ENCODE measurements at places on chromosomes 16 and 17.
A peak's percentile ranks its signal among the peaks of the same experiment; 100 is the strongest.

DNA sequence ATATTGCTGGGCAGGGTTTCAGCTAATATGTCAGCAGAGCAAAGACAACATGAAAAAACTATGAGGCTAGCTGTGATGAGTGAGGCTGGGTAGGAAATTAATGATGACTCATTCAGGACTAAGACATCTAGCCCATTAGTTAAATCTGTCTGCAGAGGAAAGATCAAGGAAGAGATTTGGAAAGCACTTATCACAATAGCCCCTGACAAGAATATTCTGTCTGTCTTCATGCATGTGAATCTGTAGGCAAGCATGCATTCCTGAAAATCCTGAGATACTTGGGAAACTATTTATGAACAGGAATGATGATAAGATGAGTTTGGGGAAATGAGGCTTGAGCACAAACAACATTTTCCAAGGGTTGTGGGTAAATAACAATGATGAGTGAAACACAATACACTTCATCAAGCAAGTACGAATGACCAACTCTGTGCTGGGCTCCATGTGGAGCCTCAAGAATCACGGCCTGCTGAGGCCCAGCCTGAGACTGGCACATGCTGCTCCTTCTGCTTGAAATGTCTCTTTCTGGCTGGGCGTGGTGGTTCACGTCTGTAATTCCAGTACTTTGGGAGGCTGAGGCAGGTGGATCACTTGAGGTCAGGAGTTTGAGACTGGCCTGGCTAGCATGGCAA is 96.5 kb upstream of the ASIC2 start:
- no peak for DNase-seq
- H3K27me3 ChIP-seq, result no peaks in the 10 kb centered on the region
- no peak overlapping the region for H3K27ac ChIP-seq
- no peak overlapping the region for H3K4me3 ChIP-seq

- no peaks in the 10 kb centered on the region for H3K27me3 ChIP-seq
- no peak for DNase-seq
- no peak overlapping the region for H3K27ac ChIP-seq
- peaks cover 3% of the 10 kb centered on the region for H3K4me1 ChIP-seq
- no peak overlapping the region for H3K4me3 ChIP-seq
Measured at GRCh38 chr16:12410837-12411490, 392.7 kb downstream of the CPPED1 start.

- no peak for DNase-seq
- H3K4me1 ChIP-seq, result peaks cover 51% of the 10 kb centered on the region
- no peaks in the 10 kb centered on the region for H3K27me3 ChIP-seq
- peaks cover 39% of the 10 kb centered on the region for H3K36me3 ChIP-seq
Measured at GRCh38 chr17:65022751-65023700, 33.5 kb downstream of the GNA13 start.

- H3K36me3 ChIP-seq, result peaks cover 7% of the 10 kb centered on the region
- DNase-seq, result no peak
Measured at GRCh38 chr17:82294064-82294773, 20.7 kb upstream of the CSNK1D start.

- peak overlapping the region; percentile 39 for H3K27ac ChIP-seq
- H3K36me3 ChIP-seq, result peaks cover 30% of the 10 kb centered on the region
- H3K27me3 ChIP-seq, result no peaks in the 10 kb centered on the region
- DNase-seq, result no peak
- H3K4me1 ChIP-seq, result no peaks in the 10 kb centered on the region
Measured at GRCh38 chr16:89277641-89278341, 60.3 kb downstream of the ZNF778 start.

DNA sequence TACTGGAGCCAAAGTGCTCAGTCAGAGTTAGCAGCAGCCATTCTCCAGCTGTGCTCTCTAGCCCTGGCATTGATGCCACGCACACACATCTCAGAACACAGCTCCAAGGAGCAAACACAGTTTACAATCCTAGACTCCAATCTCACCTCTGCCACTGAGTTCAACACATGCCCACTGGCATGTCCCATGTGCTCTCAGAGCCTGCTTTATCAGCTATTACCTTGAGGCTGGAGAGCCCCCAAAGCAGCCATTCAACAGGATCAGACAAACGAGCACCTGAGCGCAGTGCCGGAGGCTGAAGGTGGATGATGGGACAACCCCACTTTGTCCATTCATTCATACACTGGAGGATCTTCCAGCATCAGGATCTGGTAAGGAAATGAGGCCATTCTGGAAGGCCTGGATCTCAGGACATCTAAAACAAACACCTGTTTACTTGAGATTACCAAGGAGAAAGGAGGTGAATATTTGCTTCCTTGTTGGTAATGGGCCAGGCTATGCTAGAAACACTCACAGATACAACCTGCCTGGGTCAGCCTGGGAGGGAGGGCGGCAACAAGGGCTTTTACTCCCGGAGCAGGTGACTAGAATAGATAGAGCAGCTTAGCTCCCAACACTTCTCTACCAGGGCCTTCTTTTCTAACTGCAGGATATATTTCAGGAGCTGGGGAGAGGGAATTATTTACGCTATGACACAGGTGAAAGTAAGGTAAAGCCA is 25.4 kb downstream of the RANBP10 start:
- H3K36me3 ChIP-seq, result peaks cover 13% of the 10 kb centered on the region
- peaks cover 25% of the 10 kb centered on the region for H3K4me1 ChIP-seq
- H3K4me3 ChIP-seq, result no peak overlapping the region
- peak overlapping the region; percentile 87 for H3K27ac ChIP-seq
- no peak for DNase-seq

DNA sequence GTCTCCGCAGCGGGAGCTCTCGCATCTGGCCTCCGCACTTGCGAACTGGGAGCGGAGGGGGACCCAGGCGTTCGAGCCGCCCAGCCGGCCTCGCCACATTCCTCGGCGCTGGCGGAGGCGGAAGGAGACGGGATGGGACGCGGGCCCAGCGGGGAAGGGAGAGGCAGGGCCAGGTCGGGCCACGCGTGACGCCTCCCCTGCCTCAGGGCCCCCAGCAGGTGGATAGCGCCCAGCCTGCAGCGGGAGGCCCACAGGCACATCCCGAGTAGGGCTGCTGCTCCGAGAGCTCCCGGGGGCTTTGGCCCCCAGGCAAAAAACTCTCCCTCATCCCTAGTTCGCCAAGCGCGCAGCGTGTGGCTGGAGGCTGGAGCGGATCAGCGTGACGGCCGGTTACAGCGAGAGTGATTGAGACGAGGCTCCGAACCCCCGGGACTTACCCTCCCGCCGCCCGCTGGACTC is 800 bp downstream of the PLEKHH3 start:
- no peaks in the 10 kb centered on the region for H3K36me3 ChIP-seq
- H3K27me3 ChIP-seq, result peaks cover 43% of the 10 kb centered on the region
- peaks cover 53% of the 10 kb centered on the region for H3K4me1 ChIP-seq
- DNase-seq, result no peak
- peak overlapping the region; percentile 69 for H3K4me3 ChIP-seq

DNA sequence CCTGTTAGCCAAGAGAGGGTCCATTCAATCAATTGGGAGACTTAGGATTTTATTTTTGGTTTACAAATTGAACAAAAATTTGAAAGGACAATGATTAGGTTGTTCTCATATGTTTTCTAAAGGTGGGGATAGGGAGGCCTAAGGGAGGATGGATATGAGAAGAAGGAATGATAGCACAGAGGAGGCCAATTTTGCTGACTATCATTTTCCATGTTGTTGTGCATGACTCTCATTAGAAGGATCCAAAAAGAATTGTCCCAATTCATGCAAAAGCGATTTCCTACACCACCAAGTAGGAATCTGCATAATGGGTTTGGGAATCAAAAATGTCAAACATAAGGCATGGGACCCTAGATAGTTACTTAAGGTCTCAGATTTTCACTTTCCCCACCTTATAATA is 524.8 kb downstream of the KIF2B start:
- DNase-seq, result no peak
- no peak overlapping the region for H3K27ac ChIP-seq
- no peaks in the 10 kb centered on the region for H3K36me3 ChIP-seq
- H3K4me3 ChIP-seq, result no peak overlapping the region
- no peaks in the 10 kb centered on the region for H3K27me3 ChIP-seq
- H3K4me1 ChIP-seq, result no peaks in the 10 kb centered on the region

DNA sequence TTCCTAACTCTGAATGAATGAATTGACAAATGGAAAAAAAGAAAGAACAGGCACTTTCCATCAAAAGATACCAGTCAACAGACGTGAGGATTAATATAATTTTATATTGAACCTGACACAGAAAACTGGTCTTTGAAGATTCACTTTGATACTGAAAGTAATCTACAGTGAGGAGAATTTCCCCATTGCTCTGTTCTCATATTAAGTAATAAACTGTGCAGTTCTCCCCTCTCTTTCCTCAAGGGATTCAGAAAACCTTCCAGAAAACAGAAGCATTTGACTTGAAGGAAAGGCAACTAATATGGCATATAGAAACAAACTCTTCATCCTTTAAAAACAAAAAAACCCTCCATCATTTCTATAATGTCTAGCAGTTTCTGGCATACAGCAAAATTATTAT is 2.2 kb downstream of the TEX2 start:
- H3K4me3 ChIP-seq, result peak overlapping the region; percentile 20
- H3K4me1 ChIP-seq, result peaks cover 27% of the 10 kb centered on the region
- no peaks in the 10 kb centered on the region for H3K36me3 ChIP-seq
- peaks cover 5% of the 10 kb centered on the region for H3K27me3 ChIP-seq

DNA sequence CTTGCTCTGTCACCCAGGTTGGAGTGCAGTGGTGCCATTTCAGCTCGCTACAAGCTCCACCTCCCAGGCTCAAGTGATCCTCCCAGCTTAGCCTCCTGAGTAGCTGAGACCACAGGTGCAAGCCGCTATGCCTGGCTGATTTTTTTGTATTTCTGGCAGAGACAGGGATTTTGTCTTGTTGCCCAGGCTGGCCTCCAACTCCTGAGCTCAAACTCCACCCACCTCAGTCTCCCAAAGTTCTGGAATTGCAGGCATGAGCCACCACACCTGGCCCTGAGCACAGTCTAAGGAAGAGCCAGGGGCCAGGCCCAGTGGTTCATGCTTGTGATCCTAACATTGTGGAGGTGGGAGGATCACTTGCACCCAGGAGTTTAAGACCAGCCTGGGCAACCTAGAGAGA is 21.8 kb upstream of the BCO1 start:
- no peaks in the 10 kb centered on the region for H3K36me3 ChIP-seq
- no peak overlapping the region for H3K4me3 ChIP-seq
- H3K27me3 ChIP-seq, result peaks cover 3% of the 10 kb centered on the region

- no peak overlapping the region for H3K4me3 ChIP-seq
- peak; percentile 82 for DNase-seq
- no peaks in the 10 kb centered on the region for H3K4me1 ChIP-seq
- no peak overlapping the region for H3K27ac ChIP-seq
Measured at GRCh38 chr17:48074322-48075081, 26.3 kb downstream of the NFE2L1 start.

GRCh38 chr17:29125651-29126050 is 54.5 kb downstream of the MYO18A start:
- H3K36me3 ChIP-seq, result peaks cover 3% of the 10 kb centered on the region
- no peaks in the 10 kb centered on the region for H3K27me3 ChIP-seq

DNA sequence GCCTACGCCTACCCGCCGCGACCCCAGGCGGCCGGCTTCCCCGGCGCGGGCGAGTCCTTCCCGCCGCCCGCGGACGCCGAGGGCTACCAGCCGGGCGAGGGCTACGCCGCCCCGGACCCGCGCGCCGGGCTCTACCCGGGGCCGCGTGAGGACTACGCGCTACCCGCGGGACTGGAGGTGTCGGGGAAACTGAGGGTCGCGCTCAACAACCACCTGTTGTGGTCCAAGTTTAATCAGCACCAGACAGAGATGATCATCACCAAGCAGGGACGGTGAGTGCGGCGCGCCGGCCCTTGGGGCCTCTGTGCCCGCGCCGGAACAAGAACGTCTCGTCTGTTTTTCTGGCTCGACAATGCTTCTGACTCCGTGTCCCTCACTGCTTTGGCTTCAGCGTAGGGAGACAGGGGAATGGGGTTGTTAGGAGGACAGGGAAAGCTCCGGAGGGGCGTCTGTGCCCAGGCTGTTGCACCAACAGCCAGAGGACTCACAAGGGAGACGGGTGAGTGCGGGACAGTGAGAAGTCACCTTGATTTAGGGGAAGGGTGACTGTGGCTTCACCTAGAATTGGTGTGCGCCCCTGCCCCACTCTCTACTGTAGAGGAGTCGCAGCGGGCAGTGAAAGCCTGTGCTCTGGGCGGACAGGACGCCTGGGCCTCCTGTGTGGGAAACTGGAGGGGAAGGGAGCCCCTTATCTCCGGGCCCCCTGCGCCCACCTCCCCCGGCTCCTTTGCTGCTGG is 806 bp downstream of the TBX21 start:
- DNase-seq, result peak; percentile 46
- H3K27me3 ChIP-seq, result no peaks in the 10 kb centered on the region
- H3K36me3 ChIP-seq, result peaks cover 13% of the 10 kb centered on the region
- peak overlapping the region; percentile 90 for H3K27ac ChIP-seq
- peaks cover 78% of the 10 kb centered on the region for H3K4me1 ChIP-seq

DNA sequence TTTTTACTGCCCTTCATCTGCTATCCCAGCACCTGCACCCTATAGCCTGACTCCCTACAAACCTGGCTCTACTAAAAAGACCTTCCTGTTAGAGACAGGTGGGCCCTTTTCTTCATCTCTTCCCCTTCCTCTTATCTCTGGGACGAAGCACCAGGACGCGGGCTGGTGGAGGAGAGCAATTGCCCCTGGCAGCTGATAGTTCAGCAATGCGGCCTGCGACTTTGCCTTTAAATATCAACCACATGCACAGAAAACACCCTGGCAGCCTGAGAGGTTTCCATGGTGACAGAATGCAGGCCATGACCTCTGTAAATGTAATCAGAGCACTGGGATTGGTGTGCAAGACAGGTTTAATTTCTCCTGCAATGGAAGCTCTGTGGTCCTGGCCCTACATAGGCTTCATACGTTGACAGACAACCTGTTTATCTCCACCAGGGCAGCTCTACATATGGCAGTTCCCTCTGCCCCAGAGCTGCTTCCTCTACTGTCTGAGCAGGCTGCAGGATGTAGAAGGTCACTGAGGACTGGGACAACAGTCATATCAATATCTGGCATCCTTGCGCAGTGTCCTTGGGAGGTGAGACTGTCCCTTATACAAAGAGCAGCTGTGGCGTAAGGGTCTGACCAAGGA is 10.0 kb upstream of the SKAP1 start:
- peaks cover 95% of the 10 kb centered on the region for H3K4me1 ChIP-seq
- peak overlapping the region; percentile 93 for H3K27ac ChIP-seq
- peaks cover 37% of the 10 kb centered on the region for H3K36me3 ChIP-seq
- DNase-seq, result peak; percentile 72
- H3K27me3 ChIP-seq, result no peaks in the 10 kb centered on the region

- H3K27me3 ChIP-seq, result no peaks in the 10 kb centered on the region
- H3K36me3 ChIP-seq, result peaks cover 4% of the 10 kb centered on the region
- DNase-seq, result peak; percentile 45
- peak overlapping the region; percentile 72 for H3K4me3 ChIP-seq
- H3K4me1 ChIP-seq, result no peaks in the 10 kb centered on the region
- peak overlapping the region; percentile 79 for H3K27ac ChIP-seq
Measured at GRCh38 chr17:7883781-7884386, 4.7 kb upstream of the CHD3 start.

- H3K4me3 ChIP-seq, result peak overlapping the region; percentile 82
- H3K4me1 ChIP-seq, result peaks cover 11% of the 10 kb centered on the region
- peak; percentile 92 for DNase-seq
Measured at GRCh38 chr16:57984443-57985203, 13.7 kb upstream of the CNGB1 start.

DNA sequence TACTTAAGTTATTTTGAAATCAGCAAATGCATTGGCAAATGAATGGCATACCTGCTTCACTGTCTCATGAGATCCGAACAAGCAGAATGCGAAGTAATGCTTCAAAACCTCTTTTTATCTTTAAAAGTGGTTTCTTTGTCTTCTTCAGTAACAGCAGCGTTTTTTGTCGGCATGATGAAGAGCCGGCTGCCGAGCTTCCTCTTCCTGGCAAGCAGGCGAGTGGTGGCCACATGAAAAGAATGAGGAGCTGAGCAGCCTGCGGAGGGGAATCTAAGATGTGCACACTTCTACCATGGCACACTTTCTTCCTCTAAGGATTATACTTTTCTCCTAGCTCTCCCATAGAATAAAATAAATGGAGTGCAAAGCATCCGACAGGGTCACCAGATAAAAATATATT is 42.4 kb upstream of the AKTIP start:
- peak overlapping the region; percentile 56 for H3K27ac ChIP-seq
- H3K27me3 ChIP-seq, result peaks cover 27% of the 10 kb centered on the region
- peaks cover 55% of the 10 kb centered on the region for H3K4me1 ChIP-seq
- H3K36me3 ChIP-seq, result no peaks in the 10 kb centered on the region

All from activated CD8-positive, alpha-beta T cell treated with anti-CD3 and anti-CD28 coated beads, Interleukin-2, amount 10 ng/mL, durations not matched to agents 7 days and 5 days (primary cell).